ENCODE measurements at places on chromosomes 13 and 19.

GRCh38 chr13:76792731-76793347, 93.4 kb downstream of the KCTD12 start:
- DNase-seq, result peak; percentile 92

- peak; percentile 16 for DNase-seq
Measured at GRCh38 chr13:35818633-35819067, 312.5 kb downstream of the DCLK1 start.

- no peak for DNase-seq
Measured at GRCh38 chr13:24122569-24122968, 38.0 kb upstream of the SPATA13 start.

- DNase-seq, result peak; percentile 63
Measured at GRCh38 chr13:46124531-46124966, 19.7 kb upstream of the CPB2 start.

DNA sequence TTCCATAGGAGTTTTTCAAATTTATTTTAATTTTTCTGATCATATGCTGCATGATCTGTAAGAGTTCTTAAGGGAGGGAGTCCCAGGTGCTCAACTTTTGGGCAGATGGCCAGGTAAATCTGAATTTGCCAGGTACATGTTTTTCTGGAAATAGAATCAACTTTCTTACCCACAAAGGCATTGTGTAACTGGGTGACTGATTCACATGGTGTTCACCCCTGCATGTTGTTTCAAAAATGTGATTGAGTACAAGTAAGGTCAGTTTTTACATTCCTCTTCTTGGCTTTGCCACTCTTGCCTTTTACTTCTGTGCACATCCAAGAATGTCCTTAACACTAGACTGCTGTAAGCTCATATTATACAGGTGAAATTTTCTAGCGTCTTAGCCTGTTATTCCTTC, 30.4 kb downstream of the RB1 start:
- no peak for DNase-seq

- DNase-seq, result no peak
Measured at GRCh38 chr13:49395878-49396380, 47.9 kb downstream of the CAB39L start.

DNA sequence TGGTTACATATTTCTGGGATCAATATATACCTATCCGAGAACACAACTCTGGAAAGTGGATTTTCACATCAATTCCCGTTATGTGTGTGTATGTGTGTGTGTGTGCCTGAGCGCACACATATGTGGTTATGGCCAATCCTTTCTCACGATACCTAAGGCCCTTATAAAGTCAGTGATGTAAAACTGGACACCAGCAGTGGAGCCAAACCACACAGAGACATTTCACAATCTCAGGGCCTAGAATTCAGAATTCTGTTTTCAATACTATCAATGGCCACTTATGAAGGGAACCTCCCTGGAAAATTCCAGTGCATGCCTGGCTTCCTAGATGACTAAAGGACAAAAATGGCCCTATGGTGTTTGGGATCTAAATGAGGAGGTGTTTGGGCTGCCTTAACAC, 187.3 kb upstream of the UBL3 start:
- DNase-seq, result no peak

- no peak for DNase-seq
Measured at GRCh38 chr19:3095441-3096191, 1.5 kb downstream of the GNA11 start.

GRCh38 chr13:77789376-77789775, 91.9 kb downstream of the SLAIN1 start:
- peak; percentile 29 for DNase-seq

GRCh38 chr19:45632468-45633196, 6.6 kb downstream of the EML2 start:
- DNase-seq, result peak; percentile 24

GRCh38 chr13:112510987-112511685, 76.8 kb downstream of the TUBGCP3 start:
- no peak for DNase-seq

DNA sequence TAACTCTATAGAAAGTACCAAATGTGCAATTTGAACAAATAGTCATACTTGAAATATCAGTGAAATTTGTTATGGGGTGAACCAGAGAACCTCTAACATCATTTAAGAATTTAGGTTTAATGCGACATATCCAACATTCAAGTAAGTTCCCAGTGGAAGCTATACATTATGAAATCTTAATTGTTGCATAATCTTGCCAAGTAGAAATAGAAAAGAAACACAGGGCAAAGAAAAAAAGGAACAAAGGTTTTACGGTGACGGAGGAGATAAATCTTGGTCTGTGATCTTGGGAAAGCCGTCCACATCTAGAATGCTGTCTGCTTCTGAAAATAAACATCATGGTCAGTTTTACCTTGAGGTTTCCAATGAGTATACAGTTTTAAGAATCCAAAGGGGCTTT, 445.7 kb downstream of the RFC3 start:
- DNase-seq, result peak; percentile 28

DNA sequence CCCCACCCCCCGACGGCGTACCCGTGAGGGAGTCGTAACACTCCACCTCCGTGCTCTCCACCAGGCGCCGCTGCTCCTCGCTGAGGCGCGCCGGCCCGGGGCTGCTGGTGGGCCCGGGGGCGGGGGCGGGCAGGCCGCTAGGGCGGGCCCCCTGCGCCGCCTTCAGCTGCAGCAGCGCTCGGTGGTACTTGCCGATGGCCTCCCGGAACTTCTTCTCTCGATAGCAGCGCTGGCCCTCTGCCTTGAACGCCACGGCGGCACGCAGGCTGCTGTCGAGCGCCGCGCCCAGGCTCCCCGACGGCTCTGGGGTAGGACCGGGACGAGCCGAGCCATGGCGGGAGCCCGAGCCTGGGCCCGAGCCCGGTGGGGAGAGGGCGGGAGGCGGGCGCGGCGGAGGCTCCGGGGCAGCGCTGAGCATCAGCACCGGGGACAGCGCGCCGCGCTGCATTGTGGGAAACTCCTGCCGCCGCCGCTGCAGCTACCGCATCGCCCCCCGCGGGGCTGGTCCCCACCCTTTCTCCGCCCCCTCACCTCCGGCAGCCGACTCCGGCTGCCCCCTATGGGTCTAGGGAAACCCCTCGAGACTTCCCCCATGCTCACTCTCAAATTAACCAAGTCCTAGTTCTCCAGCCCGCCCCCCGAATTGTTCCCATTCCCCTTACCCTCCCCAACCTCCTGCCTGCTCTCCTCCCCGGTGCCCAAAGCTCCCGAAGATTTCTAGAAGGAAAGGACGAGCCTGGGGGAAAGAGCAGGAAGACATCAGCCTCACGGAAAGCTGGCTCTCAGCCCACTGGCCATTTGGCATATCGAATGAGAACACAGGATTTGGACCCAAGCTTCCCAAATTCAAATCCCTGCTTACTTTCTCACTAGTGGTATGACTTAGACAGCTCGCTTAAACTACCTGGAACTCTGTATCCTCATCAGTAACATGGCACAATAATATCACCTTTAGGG, at the start of gene TTC9B:
TSS of gene TTC9B (minus strand) at position 451 of the 957 bp plus-strand sequence. CDS start at position 448, 3 bp downstream.
- DNase-seq, result no peak

GRCh38 chr19:53424968-53425597, 6.7 kb upstream of the ZNF761 start:
- DNase-seq, result peak; percentile 83

- no peak for DNase-seq
Measured at GRCh38 chr13:25167382-25168174, 4.5 kb downstream of the AMER2 start.

DNA sequence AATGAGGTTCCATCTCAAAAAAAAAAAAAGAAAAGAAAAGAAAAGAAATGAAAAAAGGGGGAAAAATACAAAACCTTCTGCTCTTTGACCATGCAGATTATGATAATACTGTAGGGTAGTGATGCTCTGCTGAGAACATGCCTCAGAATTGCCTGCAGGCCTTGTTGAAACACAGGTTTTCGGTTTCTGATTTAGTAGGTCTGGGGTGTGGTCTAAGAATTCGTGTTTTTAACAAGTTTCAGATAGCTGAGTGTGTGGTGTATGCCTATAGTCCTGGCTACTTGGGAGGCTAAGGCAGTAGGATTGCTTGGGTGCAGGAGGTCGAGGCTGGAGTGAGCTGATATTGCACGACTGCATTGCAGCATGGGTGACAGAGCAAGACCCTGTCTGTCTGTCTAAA, 14.9 kb upstream of the CYP2B6 start:
- DNase-seq, result no peak

- no peak for DNase-seq
Measured at GRCh38 chr19:1651568-1652291, 685 bp downstream of the TCF3 start.

DNA sequence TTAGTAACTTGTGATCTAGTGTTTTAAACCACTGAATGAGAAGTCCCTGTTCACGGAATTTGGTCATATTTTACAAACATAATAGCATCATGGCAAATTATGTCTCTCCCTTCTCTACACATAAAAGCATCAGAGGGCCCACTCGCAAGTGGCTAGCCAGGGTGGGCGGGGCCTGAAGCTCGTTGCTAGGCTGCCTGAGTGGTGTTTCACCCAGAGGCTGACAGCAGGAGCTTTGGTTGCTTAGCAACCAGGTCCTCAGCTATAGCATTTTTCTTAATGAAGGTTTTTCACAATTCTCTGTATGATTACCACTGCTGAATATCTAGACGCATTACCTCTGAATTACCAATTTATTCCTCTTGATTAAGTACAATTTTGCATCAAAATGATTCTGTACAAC, 126.5 kb downstream of the NALCN start:
- no peak for DNase-seq

- no peak for DNase-seq
Measured at GRCh38 chr13:112877539-112877938, 91.5 kb upstream of the MCF2L start.

- DNase-seq, result peak; percentile 32
Measured at GRCh38 chr13:77325371-77325980, 1.4 kb downstream of the MYCBP2 start.

DNA sequence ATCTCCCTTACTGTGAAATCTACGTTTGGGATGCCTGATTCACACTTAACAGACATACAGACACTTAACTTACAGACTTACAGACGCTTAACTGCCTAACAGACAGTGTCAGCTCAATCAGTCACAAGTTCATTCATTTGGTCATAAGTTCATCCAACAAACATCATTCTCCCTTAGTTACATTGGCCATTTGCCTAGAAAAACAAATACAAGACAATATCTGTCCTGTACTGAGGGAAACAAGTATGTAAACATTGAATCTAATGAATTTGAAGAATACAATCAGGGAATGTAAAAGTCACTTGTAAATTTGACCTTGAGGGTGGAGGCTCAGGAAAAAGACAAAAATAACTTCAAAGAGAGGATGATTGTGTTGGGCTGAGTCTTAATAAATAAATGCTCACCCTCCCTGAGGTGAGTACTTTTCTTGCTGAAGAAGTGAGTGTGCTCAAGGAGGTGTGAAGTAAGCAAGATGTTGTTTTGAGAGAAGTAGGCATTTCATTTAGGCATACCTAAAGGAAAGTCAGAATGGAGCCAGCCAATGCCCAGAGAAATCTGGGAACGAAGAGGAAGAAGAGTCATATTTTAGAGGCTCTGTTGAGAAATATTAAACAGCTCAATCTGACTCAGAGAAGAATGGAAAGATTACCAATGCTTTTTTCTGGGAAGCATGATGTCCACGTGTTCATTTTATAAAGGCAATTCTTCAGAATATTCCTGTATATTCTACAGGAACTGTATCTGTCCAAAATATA, 958.4 kb upstream of the SLC10A2 start:
- no peak for DNase-seq

GRCh38 chr13:29543230-29544215, 52.0 kb downstream of the SLC7A1 start:
- peak; percentile 5 for DNase-seq
